Stimulated activated CD4-positive, alpha-beta T cell treated with anti-CD3 and anti-CD28 coated beads, Interleukin-2, amount 100 ng/mL, for 24 hours (primary cell): ENCODE measurements at places on chromosomes 6 and 20.

DNA sequence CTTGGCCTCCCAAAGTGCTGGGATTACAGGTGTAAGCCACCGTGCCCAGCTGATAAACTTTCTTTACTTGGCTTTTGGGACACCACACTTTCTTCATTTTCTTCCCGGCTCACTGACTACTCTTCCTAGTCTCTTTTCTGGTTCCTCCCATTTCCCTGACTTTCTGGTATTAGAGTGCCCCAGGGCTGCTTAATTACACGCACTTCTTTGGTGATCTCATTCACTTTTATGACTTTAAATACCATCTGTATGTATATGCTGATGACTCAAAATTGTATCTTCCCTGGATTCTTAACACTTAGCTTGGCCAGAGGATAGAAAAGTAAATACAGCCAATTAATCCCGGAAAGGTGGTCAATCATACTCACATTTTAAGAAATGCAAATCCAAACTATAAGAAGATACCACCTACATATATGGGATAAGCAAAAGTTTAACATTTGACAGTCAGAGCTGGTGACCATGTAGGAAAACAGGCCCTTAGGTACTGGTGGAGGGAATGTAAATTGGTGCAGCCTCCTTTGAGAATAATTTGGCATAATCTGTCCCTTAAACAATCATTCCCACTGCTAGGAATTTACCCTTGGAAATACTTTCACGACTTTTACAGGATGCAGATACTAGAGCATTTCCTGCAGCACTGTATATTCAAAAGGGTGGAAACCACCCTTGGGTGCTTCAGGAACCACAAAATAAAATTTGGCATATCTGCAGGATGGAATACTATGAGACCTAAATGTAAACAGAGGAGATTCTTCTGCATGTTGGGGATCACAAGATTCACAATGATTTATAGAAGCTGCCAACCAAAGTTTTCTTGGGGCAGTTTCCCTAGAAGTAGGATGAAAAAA, 9.4 kb upstream of the NANP start:
- no peak for DNase-seq

DNA sequence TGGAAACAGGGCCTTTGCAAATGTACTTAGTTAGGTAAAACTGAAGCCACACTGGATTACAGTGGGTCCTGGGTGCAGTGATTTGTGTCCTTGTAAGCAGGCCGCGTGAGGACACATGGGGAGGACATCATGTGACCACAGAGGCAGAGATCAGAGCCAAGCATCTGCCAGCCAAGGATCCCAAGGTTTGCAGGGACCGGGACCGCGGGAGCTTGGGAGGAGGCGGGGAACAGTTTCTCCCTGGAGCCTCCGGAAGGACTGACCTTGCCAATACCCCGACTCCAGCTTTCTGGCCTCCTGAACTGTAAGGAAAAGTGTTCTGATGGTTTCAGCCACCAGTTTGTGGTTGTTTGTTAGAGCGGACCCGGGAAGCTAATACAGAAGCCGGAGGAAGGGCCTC, 500.9 kb downstream of the PREX1 start:
- DNase-seq, result no peak

- no peak for DNase-seq
These were observed 48.5 kb upstream of the OLIG3 start for GRCh38 chr6:137542713-137543112.

DNA sequence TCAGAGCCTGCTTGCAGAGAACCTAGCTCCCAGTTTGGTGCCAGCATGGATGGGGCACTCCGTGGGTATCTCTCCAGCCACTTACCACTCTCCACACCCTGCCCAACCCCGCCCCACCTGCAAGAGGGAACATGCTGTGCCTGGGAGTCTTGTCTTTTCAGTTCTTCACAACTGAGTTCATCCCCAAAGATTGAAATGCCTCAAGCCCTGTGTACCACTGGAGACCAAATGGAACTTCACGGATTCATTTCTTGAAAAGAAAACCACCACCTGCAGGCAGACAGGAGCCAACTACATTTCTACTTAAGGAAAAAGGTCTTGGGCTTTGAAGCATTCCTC, 50.1 kb downstream of the TRERF1 start:
- peak; percentile 13 for DNase-seq

- peak; percentile 6 for DNase-seq
These were observed 104.9 kb upstream of the IYD start for GRCh38 chr6:150263765-150264404.

- DNase-seq, result no peak
These were observed 409.8 kb downstream of the HACE1 start for GRCh38 chr6:104449918-104450317.
